ENCODE measurements at places on chromosomes 6 and 20.

GRCh38 chr6:120588424-120588823 lies 745.9 kb downstream of the TBC1D32 start:
- DNase-seq: no peak

GRCh38 chr20:45845452-45845851 lies 11.7 kb downstream of the ACOT8 start:
- DNase-seq: no peak

GRCh38 chr20:37011147-37011546 lies 59.6 kb upstream of the SAMHD1 start:
- DNase-seq: no peak

DNA sequence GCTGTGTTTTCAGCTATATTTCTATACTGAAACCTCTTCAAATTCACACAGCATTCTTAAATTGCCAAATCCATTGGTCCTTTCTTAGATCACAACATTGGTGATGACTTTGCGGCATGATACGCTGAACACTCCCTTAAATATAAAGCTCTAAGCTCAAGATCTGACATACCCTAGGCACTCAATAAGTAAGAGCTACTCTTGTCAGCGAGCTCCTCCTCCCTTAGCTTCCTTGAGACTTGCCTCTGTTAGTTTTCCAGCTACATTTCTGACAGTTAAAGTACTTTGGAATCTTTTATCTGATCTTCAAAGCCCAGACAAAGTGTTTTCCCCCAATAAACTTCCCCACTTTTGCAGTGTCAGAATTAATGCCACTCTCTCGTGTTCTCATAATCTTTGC lies 117.0 kb downstream of the HIVEP2 start:
- DNase-seq: no peak

DNA sequence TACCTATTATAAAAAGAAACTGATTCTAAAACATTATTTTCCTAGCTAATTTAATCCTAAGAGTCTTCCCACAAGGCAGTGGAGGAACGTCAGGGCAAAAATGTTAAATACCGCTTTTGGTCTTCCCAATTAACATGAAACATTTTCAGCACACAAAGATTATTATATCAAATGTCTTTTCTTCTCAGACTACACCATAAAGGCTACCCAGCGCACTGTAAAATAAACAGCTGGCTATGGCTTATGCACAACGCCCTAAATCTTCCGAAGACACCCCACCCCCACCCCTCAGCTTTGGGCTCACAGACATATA lies 1.0 kb downstream of the NUDT3 start:
- no peak for DNase-seq

DNA sequence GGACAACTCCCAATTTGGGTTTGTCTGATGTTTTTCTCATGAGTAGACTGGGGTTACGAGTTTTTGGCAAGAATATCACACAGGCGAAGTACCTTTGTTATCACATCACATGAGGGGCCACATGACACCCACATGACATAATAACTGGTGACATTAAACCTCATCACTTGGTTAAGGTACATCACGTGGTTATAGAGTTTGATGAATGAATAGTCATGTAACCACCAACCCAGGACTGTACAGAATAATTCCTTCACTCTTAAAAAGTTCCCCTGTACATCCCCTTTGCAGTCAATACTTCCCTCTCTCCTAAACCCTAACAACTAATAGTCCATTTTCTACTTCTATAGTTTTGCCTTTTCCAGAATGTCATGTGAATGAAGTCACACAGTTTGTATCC lies 83.4 kb downstream of the REV3L start:
- no peak for DNase-seq

DNA sequence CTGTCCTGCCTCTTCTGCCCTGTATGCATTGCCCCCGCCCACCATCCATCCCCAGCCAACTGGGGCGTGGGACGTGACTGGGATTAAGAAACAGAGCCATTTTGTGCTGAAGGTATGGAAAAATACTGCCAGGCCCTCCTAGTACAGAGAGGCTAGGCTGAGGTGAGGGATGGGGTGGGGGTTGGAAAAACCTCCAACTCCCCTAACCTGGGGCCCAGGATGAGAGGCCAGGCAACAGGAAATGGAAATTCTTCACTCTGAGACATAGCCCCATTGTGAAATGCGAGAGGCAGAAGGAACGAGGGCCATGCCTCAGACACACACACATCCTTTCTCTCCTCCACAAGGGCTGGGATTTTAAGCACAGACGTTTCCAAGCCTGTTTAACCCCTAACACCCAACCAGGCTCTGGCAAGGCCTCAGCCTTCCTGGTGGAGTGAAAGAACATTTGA lies 19.9 kb downstream of the KCNK5 start:
- no peak for DNase-seq

GRCh38 chr20:34604980-34605788 lies 46.7 kb downstream of the MAP1LC3A start:
- DNase-seq: peak; percentile 20

DNA sequence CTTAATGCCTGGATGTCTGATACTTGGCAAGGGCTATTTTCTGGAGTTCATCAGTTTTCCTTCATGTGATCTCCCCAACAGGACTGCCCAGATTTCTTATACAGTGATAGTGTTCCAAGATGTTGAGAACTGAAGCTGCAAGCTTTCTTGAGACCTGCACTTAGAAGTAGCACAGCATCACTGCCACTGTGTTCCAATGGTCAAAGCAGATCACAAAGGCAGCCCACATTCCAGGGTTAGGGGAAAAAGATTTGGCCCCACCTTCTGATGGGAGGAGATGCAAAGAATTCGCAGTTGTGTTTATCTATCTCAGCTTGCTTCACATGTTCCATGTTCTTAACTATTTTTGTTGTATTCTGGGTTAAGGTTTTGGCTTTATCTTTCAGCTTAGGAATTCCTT lies 78.2 kb downstream of the GPX5 start:
- DNase-seq: no peak

DNA sequence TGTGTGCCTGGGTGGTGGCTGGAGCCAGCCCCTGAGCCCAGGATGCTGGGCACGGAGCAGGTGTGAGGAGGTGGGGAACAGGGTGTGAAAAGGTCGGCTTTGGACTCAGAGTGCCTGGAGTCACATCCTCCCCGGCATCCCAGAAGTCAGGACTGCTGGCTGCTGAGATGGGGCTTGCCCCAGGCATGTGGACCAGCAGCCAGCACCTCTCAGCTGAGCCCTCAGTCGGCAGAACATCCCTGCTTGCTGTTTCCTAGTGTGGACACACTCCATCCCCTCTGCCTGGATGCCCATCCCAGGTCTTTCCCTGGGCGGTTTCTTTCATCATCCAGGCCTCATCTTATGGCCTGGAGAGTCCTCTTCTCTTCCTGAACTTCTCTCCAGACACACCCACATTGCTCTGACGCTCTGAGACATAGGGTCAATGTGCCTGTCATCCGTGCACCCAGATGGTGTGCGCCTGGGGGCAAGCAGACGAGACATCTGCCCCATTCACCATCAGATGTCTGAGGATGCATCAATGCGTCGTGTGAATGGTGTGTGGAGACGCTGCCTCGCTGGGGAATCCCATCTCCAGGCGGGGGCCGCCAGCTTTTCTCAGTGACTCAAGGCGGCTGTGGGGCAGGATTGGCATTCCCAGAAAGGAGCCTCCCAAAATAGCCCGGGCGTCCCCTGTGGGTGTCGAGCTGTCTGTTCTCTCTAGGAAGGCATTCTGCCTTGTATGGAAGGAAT lies 104.2 kb downstream of the SYCP2 start:
- DNase-seq: no peak

DNA sequence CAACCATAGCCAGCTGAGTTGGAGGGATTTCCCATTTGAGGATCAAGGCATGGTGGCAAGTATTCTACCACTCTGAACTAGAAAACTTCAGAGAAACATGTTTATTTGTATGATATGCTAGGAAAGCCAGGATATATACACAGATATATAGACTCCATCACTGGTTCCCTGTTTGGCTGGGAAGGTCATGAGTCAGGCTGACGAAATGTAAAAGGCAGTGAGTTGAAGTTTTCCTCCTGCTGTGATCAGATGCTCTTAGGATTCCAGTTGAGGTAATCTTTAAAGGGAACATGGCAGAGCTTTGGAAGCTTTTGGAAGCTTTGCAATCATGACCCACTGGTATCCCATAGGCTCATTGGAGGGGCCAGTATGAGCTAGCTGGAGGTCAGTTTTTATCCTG lies 1369.1 kb downstream of the EPHA7 start:
- DNase-seq: no peak

DNA sequence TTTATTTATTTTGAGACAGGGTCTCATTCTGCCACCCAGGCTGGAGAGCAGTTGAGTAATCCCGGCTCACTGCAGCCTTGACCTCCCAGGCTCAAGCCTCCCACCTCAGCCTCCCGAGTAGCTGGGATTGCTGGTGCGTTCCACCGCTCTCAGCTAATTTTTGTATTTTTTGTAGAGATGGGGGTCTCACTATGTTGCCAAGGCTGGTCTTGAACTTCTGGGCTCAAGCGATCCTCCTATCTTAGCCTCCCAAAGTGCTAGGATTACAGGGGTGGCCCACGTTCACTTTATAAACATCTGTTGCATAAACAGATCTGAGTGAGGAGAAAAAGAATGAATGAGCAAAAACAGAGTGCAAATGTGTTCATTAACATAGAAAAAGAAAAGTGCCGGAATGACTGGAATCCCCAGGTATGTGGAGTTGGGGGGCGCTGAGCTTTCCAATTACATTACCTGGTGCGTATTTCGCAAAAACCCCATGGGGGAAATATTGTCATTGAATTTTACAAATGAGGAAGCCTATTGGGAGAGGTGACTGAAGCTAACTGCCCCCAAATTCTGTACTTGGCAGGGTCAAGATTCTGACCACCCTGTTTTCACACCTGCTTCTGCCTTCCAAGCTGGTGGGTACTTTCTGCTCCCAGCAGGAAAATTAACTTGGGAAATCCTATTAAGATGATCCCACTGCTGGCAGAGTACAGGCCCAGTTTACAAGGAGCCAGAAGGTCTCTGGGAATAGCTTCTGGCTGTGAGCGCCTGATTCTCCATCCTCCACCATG lies 207.7 kb upstream of the JARID2 start:
- DNase-seq: no peak

DNA sequence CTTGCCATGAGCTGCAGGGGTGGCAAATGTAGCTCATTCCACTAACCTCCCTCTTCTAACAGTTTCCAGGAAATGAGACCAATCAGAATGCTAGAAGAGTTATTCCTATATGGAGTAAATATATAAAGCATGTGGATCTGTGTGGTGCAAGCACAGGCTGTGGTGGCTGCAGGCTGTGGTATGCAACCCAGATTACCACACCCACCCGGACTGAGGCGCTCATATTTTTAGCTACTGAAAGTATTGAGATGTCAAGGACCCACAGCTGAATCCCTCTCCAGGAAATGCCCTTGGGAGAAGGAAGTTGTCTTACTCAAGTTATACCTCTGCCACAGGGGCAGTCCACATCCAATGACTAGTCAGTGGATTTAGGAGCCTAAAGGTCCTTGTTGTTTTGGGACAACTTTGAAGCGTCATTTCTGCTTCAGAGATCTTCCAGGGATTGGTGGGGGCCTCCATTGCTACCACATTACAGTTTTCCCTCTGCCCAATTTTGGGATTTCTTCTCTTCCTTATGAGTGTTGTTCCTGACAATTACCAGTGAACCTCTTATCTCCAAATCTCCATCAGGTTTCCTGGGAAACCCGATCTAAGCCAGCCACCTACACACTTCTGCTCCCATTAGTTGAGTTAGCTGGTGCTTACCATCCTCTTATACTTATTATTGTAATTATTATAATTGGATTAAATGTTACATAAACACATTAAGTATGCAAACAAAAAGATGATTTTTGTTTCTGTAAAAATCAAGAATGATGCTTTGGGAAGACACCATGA lies 12.1 kb upstream of the REPS1 start:
- no peak for DNase-seq
